ENCODE measurements at places on chromosomes 16 and 17.

DNA sequence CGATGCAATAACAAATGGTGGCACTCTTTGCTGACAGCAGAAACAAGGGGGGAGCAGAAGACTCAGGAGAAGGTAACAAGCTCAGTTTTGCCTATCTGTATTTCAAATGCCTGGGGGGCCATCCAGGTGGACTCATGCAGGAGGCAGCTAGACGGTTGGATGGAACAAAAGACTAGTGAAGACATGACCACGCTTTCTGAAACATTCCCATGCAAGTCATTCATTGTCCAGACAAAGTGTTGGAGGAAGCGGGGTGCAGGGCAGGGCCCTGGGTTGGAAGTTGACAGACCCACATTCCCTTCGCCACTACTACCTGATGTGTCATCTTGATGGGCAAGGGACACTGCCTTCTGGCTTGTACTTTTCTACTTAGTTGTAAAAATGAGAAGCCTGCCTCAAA is 29.8 kb upstream of the CRYBA1 start:
- DNase-seq, result no peak

GRCh38 chr17:861364-861763 is 79.2 kb downstream of the MRM3 start:
- no peak for DNase-seq

GRCh38 chr16:68003031-68003430 is 3.7 kb upstream of the DPEP2 start:
- DNase-seq, result no peak

GRCh38 chr16:86353148-86353547 is 157.2 kb upstream of the FOXF1 start:
- no peak for DNase-seq

- no peak for DNase-seq
Measured at GRCh38 chr17:6483507-6483906, 39.3 kb downstream of the PIMREG start.

GRCh38 chr17:2517539-2517938 is 5.9 kb upstream of the METTL16 start:
- DNase-seq, result no peak
